ENCODE measurements at places on chromosomes 4 and X.

GRCh38 chr4:17468619-17469221 is 43.2 kb downstream of the QDPR start:
- peak; percentile 59 for DNase-seq

DNA sequence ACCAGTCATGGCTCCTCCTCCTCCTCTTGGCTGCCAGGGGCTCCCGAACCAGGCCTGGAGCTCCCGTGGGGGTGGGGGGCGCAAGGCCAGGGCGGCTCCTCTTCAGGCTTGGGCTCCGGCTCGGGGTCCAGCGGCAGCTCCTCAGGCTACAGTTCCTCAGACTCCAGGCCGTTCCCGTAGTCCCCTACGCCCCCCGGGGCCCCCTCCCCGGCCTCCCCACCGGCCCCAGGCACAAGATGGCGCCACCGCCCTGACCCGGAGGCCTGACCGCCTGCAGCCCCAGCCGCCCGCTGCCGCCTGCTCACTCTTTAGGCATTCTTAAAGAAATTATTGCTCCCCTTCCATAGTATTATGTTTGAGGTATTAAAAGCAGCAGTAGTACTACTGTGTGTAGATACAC is 54.5 kb downstream of the TAF1 start:
- DNase-seq = no peak

GRCh38 chr4:134762053-134762452 is 560.5 kb upstream of the PABPC4L start:
- DNase-seq = no peak

- no peak for DNase-seq
Observed at GRCh38 chrX:110175146-110175545, 142.7 kb downstream of the AMMECR1 start.

DNA sequence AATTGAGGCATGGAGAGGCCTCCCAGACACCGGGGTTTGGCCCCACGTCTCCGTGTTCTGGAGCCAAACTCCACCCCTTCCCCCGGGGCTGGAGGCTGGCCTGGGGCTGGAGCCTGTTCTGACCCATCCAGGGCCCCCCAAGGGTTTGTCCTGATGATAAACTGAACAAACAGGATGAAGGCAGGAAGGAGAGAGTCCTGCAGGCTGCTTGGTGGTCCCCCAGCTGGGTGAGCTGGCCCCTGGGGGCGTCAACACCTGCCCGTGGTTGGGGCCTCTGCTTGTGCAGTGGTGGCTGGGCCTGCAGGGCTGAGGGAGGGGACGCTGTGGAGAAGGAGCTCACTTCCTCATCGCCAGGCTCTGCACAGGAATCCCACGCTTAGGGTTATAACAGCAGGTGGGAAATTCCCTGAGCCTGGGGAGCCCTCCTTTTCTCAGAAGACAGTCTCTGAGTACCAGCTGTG is 2.3 kb downstream of the SH3TC1 start:
- no peak for DNase-seq
